ENCODE measurements at places on chromosomes 5 and 9.

DNA sequence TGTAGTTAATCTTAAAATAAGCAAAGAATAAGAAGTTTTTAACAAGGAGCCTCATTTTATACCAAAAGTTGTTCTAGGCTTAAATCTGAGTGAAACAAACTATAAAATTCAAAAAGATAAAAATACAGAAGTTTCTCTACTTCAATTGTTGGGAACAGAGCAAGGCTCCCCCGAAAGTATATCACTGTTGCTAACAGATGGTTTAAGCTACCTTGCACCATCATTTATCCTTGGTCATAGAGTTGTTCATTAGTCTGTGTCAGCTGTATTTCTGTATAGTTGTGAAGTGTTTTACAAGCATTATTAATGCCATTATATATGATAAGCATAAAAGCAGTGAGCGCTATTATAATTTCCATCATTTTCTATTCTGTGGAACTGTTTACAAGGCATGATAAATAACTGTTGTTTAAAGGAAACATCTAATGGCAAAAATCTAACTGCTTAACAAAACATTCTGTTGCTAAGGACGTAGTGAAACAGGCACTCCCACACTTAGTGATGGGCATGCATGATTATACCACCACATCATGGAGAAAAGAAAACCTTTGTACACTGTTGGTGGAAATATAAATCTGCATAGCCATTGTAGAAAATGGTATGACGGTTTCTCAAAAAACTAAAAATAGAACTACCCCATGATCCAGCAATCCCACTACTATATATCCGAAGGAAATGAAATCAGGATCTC lies 23.3 kb upstream of the ACO1 start:
- DNase-seq = no peak

DNA sequence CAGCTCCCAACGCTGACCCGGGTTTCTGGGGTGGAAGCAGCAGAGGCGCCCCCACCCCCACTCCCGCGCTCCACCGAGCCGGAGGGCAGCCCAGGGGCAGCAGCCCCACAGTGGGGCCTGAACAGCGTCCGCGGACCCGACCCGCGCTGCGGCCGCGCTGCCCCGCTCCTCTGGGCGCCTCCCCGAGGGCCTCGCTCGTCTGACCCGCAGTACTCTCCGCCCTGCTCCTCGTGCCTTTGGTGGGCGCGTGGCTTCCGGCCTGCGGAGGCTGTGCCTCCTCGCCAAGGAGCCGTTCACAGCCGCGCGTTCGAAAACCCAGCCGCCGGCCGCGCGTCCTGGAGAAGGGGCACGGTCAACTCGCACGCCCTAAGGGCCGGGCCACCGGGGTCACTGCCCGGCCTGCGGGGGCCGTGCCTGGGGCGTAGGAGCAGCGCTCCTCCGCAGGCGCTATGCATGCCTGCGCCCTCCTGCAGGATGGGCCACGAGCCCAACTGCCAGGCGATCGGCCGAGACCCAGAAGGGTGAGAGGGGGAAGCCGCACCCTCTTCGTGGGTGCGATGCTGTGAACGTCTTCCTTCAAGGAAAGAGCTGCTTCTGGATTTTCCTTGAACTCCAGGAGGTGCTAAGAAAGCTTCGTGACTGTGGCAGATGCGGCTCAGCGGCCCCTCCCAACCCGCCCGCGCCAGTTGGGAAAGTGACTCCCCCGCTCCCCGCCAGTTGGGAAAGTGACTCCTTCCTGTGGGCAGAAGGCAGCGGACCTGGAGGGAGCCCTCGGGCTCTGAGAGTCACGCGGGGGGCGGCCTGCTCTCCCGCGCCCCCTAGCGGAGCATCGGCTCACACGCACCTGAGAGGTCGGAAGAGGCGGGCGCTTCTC lies 82.7 kb downstream of the HSD17B3 start:
- DNase-seq = peak; percentile 70

GRCh38 chr5:17150531-17150930 lies 66.9 kb upstream of the BASP1 start:
- peak; percentile 42 for DNase-seq

- DNase-seq = peak; percentile 18
These were observed 125.2 kb downstream of the ZNF354C start for GRCh38 chr5:179185256-179185940.

DNA sequence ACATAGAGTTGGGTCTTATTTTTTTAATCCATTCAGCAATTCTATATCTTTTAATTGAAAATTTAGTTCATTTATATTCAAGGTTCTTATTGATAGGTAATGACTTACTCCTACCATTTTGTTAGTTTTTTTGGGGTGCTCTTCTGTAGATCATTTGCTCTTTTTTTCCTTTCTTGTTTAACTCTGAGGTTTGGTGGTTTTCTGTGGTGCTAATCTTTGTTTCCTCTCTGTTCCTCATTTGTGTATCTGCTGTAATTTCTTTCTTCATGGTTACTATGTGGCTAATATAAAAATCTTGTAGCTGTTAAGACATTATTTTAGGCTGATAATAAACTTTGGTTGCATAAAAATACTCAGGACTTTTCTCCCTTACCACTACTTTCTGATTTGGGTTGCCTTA lies 181.6 kb upstream of the DMRTA1 start:
- no peak for DNase-seq

GRCh38 chr5:38845526-38846378 lies at the start of gene OSMR:
OSMR (plus strand) TSS chr5:38846012; CDS start chr5:38869045, 23,033 bp downstream.
- DNase-seq = peak; percentile 92

- no peak for DNase-seq
These were observed 635.7 kb downstream of the RAB3C start for GRCh38 chr5:59218424-59219045.

GRCh38 chr5:43042626-43043399 lies 2.7 kb upstream of the ANXA2R start:
- peak; percentile 76 for DNase-seq

DNA sequence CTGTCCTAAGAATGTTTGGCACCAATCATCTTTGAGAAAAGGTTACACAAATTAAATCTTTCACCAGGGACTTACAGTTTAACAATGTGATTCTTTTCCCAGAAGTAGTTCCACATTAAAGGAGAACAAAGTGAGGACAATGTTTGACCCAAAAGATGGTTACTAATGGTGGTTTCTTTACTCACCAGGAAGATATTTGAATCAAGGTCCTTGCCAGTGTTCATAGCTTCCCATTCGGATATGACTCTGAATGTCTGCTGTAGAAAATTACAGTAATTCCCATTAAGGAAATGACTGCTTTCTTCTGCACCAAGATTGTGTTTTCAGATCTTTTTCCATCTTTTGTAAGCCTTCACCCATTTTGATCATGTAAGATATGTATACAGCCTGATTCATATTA lies 114.6 kb upstream of the ADAMTSL1 start:
- DNase-seq = no peak

DNA sequence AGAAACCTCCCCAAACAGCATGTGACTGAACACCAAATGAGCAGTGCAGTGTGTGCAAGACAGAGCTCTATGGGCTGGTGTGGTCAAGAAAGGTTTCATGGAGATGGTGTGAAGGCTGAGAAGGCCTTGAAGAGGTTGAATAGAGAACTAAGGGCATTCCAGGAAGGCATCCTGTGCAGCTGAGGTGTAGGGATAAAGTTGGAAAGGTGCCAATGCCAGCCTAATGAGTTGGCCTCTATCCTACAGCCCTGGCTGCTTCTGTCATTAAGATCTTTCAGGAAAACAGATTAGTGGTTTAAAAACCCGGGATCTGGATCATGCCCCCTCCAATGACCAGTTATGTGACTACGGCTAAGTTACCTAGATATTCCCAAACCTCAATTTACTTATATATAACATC lies 4.0 kb downstream of the HDAC3 start:
- no peak for DNase-seq

- no peak for DNase-seq
These were observed 104.3 kb downstream of the PDE4D start for GRCh38 chr5:59789197-59789596.

DNA sequence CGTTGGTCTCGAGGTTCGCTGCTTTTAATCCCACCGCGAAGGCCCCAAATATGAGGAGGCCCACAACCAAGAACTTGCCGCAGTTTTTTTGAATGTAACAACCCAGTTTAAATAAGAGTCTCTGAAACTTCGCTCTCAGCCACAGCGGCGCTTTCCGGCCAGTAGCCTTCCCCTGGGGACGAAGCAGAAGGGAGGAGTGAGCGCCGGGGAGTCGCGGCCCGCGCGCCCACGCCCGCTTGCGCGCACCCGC lies 10.4 kb downstream of the PTCH1 start:
- no peak for DNase-seq

- no peak for DNase-seq
These were observed 121.2 kb downstream of the RAPGEF6 start for GRCh38 chr5:131513780-131514179.

DNA sequence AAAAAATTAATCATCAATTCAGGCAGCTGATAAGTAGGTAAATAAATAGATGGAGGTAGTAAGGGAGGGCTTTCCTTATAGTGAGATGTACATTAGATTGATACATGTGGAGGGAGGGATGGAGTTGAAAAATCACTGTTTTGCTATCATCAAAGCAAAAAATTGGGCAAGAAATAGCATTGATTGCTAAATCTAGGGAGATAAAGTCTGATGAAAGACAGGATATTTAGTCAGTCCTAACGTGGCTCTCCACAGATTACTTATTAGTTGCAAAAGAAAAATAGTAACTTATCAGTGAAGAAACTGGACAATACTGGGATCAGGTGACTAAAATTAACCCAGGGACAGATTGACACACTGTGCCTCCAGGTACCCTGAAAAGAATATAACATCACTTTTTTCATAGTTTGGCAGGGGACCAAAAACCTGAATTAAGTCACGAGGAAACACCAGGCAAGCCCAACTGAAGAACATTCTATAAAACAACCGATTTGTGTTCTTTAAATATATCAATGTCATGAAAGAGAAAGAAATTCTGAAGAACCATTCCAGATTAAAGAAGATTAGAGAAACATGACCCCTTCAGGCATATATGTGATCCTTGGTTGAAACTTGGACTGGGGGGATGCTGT lies 27.1 kb upstream of the GOLPH3 start:
- no peak for DNase-seq

- no peak for DNase-seq
These were observed 19.1 kb downstream of the SH3GL2 start for GRCh38 chr9:17597977-17598376.

DNA sequence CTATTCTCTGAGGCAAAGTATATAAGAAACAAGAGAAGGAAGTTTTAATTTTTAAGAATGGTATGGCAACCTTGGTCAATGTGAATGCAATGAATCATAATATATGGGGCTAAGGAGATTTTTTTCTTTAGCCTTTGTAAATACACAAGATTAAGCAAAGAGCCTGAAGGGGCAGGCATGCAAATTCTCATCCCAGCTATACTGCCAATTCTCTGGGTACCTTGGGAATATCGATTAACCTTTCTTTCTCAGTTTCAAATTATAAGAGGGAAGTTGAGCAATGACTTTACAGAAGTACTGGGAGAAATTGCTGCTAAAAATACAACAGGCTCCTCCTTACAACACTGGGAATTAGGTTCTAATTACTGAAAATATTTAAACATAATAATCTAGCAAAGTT lies 97.5 kb downstream of the MRPS27 start:
- no peak for DNase-seq

GRCh38 chr9:131982102-131982501 lies 97.6 kb downstream of the MED27 start:
- DNase-seq = no peak

- DNase-seq = no peak
These were observed 10.5 kb upstream of the FRMPD1 start for GRCh38 chr9:37640246-37640645.

- DNase-seq = no peak
These were observed 76.6 kb downstream of the ACTBL2 start for GRCh38 chr5:57405984-57406383.

GRCh38 chr9:99140685-99141314 lies 35.9 kb downstream of the TGFBR1 start:
- DNase-seq = no peak

GRCh38 chr5:133159543-133159942 lies 107.7 kb downstream of the HSPA4 start:
- no peak for DNase-seq

DNA sequence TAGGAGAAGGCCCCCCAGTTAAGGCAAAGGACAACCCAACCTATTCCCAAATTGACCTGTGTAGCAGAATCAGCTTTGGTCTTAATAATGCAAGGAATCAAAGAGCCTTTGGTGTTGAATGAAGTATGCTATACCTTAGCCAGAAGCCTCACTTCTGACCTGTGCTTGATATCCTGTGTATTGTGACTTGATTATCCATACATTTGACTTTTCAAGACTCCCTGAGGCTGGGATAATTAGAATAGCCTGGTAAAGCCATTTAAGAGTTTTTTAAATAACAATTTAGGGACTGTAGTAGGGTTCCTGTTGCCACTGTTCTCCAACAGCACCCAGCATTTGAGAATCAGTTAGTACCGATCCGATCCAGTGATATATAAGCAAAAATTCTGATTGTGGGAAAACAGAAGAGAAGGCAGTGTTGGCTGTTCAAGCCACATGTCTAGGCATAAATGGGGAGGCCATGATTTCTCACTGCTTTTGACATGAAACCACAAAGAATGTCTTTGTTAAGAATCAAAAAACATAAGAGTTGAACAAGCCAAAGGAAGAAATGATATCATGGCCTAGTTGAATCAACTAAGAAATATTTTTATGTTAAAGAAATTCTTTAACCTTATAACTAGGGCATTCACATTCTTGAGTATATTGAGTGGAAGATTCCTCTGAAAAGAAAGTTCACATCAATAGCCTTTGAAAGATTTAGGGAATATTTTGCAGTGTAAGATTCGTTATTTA lies 98.9 kb downstream of the F2RL2 start:
- DNase-seq = no peak

- no peak for DNase-seq
These were observed 24.0 kb downstream of the CDK20 start for GRCh38 chr9:87950296-87950695.

GRCh38 chr9:36091026-36091953 lies 45.2 kb upstream of the GLIPR2 start:
- peak; percentile 31 for DNase-seq

DNA sequence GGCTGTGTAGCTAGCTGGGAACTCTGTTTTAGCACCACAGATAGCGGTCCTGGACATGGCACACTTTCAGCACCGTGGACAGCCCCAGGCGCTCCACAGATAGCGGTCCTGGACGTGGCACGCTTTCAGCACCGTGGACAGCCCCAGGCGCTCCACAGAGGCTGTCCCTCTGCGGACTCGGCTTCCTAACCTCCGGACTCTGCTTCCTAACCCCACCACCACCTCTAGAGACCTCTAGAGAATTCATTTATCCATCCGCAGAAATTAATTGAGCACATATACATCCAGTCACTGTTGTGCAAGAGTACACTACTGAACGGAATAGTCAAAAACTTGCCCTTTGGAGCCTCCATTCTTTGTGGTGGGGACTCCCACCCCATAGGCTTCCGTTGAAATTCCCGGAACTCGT lies 27.4 kb downstream of the UNC5A start:
- peak; percentile 94 for DNase-seq

All from left ventricle myocardium superior (tissue), 1 donor.